NCI-H345 (cell line): ENCODE measurements at places on chromosomes 4 and X.

DNA sequence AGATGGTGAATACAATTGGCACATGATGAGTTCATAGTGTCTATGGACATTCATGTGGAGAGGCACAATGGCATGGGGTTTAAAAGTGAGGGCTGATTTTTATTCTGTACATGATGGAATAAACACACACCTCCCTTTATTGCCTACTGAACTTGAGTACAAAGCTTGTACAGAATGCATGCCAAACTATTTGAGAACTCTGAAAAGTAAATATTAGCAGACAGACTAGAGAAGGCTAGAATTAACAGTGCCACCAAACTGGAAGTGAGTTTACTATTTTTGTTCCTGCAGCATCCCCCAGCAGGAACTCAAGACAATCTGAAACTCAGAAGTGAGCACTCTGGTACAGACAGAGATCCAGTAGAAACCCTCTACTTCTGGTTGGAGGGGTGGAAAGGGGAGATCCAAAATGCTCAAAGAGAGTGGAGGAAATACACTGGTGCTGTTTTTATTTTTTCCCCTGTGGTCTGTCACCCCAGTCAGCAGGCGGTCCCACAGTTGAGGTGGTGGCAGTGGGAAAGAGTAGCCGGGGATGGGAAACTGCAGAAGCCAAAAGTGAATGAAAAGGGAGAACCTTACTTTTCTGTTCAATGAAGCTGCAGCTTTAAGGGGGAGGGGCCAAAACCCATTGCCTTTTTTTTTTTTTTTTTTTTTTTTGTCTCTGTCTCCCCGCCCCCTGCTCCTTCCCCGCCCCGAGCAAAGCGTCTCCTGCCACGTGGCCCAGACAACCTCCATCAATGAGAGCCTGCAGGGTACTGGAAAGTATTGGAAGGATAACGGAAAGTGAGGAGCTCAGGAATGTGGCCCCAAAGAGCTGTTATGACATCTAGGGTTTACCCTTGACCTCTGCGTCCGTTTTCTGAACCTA lies 20.5 kb downstream of the AKAP4 start:
- no peak for DNase-seq

DNA sequence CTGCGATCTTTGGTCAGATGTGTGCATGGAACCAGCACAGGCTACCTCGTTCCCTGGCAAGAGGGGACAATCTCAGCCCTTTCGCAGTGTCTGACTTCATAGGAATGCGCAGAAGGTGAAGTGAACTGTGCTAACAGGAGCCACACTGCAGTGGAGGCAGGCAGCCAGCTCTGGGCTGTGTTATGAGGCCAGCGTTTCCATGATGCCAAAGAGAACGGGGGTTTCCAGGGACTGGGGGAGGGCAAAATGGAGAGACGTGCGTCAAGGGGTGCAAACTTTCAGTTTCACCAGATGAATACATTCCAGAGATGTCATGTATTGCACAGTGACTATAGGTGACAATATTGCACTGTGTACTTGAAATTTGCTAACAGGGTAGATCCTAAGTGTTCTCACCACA lies 30.4 kb downstream of the CLDN34 start:
- DNase-seq = no peak

GRCh38 chr4:182015893-182016292 lies 227.3 kb upstream of the TENM3 start:
- DNase-seq = no peak

DNA sequence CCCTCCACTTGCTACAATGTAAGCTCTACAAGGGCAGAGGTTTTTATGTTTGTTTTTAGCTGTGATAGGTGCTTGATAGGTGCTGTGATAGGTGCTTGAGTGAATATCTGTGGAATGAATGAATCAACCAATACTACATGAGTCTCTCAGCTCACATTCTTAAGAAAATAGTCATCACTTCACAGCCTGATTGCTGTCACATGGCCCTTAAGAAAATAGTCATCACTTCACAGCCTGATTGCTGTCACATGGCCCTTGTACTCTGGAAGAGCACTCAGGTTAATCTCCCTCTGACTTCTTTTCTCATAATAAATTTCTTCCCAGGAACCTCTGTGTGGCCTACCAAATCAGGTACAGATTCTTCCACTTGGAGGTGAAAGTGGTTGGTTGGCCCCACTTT lies 335.2 kb downstream of the TENM3 start:
- DNase-seq = no peak

GRCh38 chr4:153261914-153262313 lies 57.7 kb downstream of the TRIM2 start:
- DNase-seq = no peak

DNA sequence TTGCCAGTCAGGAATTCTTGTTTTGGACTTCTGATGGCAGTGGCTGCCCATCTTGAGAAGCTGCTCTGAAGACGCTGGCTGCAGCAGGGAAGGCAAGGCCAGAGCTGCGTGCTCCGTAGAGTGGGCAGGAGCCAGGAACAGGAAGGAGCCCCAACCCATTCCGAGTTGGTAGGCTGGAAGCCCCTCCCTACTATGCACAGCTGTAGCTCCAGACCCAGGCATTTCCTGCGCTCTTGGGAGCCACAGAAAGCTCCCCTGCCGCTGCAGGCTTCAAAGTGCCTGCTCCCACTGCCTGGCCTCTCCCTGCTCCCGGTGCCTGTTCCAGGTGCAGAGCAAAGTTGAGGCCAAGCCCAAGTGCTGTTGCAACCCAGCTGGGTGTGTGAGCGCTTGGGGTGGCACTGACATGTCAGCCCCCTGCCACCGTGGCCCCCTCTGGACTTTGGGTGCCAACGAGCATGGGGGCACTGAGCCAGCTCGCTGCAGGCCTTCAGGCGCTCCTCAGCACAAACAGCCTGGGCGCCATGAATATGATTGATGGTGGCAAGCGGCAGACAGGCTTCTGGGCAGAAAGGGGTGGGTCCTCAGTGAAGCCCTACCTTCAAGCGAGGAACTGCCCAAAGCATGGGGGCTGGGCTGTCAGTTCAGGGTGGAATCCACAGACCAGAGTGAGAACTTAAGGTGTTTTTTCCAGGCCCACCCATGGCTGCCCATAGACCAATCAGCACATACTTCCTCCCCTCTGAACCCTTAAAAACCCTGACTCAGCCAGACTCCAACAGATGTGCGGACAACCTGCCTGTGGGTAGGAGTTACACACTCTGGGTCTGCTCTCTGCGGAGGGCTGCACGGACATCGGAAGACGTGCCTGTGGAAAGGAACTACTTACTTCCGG lies 677.2 kb upstream of the INTU start:
- no peak for DNase-seq

GRCh38 chr4:129570326-129570725 lies 474.4 kb downstream of the C4orf33 start:
- no peak for DNase-seq

DNA sequence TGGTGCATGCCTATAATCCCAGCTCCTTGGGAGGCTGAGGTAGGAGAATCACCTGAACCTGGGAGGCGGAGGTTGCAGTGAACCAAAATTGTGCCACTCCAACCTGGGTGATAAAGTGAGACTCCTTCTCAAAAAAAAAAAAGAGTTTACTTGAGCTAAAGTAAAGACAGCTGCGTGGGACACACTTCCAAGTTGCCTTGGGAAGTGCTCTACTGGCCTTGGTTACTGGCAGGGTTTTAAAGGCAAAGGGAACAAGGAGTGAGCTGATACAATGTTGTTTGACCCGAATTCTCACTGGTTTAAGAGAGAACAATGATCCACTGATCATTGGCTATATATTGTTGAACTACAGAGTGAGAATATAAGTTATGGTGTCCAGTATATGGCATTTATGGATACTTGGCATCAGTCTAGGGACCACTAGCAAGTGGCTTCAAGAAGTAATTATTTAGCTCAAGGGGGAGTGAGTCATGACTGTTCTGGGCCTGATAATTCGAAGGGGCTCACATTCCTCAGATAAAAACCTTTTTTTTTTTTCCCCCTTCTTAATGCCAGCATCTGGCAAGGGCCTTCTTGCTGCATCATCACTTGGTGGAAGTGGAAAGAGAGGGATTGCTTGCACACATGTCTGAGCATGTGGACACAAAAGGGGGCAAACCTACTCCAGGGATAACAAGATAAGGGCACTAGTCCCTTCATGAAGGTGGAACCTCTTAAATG lies 32.3 kb downstream of the GRK4 start:
- DNase-seq = no peak
